NCI-H446 treated with DMSO at 0.1 percent for 48 hours (cell line): ENCODE measurements at places on chromosomes 5 and 9.
A peak's percentile ranks its signal among the peaks of the same experiment; 100 is the strongest.

- DNase-seq = no peak
Observed at GRCh38 chr5:67283275-67283987, 86.8 kb upstream of the CD180 start.

- no peak for DNase-seq
Observed at GRCh38 chr9:109307380-109308240, 13.2 kb downstream of the EPB41L4B start.

- peak; percentile 4 for DNase-seq
Observed at GRCh38 chr9:116156621-116157314, 3.2 kb downstream of the PAPPA start.

DNA sequence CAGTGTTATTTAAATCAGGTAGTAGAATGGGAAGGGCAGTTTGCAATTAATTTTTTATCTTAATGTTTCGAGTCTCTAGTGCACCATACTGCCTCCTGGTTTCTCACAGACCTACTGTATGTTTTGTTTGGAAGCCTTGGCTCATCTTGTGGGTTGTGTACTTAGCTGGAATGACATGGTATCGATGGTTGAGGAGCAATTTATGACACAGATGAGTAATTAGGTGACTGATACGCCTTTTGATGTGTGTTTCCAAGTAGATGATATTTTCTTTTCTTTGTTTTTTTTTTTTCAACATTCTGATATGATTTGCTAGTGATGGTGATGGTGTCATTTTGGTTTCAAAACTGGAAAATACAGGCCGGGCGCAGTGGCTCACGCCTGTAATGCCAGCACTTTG is 16.1 kb downstream of the BASP1 start:
- no peak for DNase-seq

GRCh38 chr5:150653762-150654556 is 7.1 kb upstream of the MYOZ3 start:
- DNase-seq = no peak

- peak; percentile 29 for DNase-seq
Observed at GRCh38 chr5:72271702-72272101, 48.3 kb downstream of the MRPS27 start.
